Stimulated activated naive CD8-positive, alpha-beta T cell treated with anti-CD3 and anti-CD28 coated beads, Interleukin-15, Interleukin-2, amounts not matched to agents 100 U/mL and 50 U/mL, for 24 hours (primary cell): ENCODE measurements at places on chromosomes 13 and 19.

GRCh38 chr13:110236831-110237261, 70.1 kb downstream of the COL4A1 start:
- DNase-seq = no peak

- peak; percentile 4 for DNase-seq
Observed at GRCh38 chr13:26759907-26760831, at the start of gene GPR12. GPR12 (minus strand) TSS chr13:26760786; CDS start chr13:26759827, 959 bp downstream.

GRCh38 chr19:7372810-7373209, 24.1 kb downstream of the ARHGEF18 start:
- DNase-seq = no peak

DNA sequence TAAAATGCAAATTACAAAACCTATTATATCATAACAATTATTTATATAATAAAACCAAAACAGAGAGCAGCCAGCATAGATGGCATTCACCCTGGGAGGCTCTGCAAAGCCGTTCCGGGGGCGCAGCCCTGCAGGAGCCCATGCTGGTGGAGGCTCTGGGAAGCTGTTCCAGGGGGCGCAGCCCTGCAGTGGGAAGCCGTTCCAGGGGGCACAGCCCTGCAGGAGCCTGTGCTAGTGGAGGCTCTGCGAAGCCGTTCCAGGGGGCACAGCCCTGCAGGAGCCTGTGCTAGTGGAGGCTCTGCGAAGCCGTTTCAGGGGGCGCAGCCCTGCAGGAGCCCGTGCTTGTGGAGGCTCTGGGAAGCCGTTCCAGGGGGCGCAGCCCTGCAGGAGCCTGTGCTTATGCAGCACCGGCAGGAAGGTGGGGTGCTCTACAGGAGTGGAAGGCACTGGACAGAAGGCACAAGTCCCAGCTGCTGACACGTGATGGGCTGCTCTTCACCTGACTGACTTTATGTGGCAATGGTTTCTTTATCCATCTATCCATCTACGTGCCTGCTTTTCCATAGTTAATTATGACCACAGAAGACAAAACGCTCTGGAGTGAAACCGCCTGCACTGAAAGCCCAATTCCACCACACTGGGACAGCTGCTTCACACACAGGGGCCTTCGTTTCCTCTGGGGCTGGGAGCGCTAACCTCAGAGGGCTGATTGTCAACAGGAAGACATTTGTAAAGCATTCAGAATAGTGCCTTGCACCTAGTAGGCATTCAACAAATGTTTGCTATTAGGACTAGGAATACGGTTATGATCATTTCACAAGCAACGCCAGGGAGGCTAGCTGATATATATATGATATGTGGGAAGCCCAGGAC, 23.7 kb downstream of the PCID2 start:
- no peak for DNase-seq

DNA sequence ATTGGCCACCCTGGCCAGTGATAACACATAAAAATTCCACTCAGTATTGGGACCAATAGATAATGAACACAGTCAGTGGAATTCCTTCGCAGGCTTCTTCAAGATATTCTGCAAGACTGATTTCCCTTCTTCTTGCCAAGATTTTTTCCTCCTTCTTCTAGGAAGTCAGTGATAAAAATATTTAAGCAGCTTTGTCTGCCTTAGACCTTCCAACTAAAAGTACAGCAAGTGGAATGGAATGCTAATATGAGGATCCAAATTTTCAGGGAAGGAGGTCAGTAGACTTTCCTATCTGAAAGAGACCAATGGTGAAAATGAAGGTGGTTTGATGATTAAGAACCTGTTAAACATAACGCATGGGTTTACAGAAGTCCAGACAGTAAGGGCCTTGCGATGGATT, 9.6 kb downstream of the STARD13 start:
- DNase-seq = no peak

DNA sequence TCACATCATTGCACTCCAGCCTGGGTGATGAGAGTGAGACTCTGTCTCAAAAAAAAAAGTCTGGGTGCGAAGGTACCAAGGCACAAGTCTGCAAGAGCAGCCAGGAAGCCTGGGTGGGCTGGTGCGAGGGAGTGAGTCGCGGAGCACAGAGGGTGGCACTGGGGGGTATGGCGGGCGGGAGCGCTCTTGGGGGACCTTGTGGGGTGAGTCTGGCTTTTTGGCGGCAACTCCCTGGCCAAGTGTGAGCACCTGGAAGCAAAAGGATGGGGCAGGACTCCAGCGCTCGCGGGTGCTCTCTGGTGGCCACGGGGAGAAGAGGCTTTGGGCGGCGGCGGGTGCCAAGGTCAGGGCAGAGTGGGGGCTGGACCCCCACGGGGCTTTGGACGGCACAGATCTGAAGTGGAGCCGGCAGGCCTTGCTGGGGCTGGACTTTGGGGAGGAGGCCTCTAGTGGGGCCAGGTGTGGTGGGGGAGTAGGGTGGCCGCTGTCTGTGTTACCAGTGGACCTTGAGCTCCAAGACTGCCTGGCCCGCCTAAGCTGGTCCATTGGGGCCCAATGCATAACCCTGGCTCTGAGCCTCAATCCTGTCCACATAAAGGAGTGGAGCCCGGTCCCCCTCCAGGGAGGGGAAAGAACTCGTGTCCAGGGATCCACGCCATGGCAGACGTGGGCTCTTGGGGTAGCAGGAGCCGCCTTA, 1.6 kb downstream of the P2RY11 start:
- DNase-seq = peak; percentile 84

GRCh38 chr19:40889366-40889765, 7.3 kb upstream of the CYP2A7 start:
- no peak for DNase-seq

- DNase-seq = no peak
Observed at GRCh38 chr13:33284031-33284430, 1.5 kb downstream of the STARD13 start.

DNA sequence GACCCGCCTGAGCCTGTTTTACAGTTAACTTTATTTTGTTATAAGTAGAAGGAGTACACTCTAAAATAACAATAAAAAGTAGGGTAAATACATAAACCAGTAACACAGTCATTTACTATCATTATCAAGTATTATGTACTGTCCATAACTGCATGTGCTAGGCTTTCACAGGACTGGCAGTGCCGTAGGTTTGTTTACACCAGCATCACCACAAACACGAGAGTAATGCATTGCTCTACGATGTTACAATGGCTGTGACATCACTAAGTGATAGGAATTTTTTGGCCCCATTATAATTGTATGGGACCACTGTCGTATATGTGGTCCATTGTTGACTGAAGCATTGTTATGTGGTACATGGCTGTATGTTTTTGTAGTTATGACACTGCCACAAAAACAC, 41.3 kb upstream of the SLC7A9 start:
- no peak for DNase-seq

GRCh38 chr13:61470786-61471185, 55.1 kb upstream of the PCDH20 start:
- no peak for DNase-seq

DNA sequence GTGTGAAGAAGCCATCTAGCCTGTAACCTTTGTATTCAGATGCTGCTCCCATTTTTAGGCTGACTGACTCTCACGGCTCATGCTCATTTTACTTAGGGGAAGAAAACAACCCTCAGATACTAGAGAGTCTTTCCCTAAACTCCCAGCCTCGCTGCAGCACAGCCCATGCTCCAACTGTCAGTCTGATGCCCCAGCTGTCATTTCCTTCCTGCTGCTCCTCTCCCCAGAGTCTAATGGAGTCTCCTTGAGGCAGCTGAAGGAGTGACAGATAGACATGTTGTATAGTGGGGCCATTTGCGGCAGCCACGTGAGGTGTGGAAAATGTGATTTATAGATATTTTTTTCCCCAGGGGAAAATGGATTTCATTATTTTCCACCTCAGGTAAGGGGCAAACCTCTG, 59.2 kb upstream of the OLFM4 start:
- no peak for DNase-seq

DNA sequence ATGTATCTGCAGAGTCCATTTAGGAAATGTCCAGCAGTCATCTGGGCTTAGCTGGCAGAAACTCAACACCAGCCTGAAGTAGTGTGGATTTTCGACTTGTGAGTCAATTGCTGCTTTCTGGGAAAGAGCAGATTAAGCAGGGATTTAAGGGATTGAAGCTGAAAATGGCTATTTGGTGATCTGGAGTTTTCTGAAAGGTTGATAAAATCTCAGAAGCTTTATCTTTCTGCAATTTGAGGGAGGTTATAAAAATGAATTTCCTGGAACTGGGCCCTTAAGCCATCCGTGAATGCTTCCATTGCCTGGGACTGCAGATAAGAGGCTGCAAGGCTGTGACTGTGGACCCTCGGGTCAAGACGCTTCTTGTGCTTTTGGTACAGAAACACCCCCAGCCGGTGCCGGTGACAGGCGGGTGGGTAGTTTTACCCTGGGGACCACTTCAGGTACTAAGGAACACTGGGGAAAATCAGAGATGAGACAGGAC, 61.5 kb downstream of the COL4A1 start:
- DNase-seq = no peak

- no peak for DNase-seq
Observed at GRCh38 chr13:113724016-113724758, 34.8 kb upstream of the TMEM255B start.

DNA sequence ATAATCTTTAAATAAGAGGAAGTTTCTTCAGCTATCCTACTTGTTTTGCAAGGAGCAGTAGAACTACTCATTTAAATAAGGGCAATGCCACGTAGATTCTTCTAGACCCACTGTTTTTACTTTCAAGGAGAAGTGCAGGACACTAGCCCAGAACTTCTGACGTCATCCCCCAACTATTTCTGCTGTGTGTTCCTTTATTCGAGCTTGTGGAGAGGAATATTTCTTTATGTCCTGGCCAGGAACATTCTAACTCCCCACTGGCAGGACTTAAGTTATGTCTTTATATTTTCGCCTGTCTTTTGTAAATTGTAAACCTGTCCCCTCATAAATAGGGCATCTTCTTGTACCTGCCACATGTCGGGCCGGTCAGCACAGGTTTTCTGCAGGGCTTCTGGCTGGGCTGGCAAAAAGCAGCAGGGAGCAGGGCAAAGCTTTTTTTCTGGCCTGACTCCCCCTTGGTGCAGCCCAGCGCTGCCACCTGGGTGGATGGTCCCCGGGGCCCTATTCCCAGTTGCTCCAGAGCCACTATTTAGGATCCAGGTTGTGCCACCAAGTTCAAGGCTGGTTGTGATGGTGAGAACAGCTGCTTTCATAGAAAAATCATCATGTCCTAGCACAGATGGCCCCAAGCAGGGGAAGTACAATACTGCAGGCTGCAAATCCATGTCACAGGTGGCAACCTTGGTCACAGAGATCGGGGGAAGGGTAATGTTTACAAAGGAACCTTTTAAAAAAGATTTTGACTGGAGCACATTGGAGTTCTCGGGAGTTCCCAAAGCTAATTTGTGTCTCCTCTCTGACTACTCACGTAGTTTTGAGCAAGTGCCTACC, 1.8 kb downstream of the MBNL2 start:
- DNase-seq = no peak

DNA sequence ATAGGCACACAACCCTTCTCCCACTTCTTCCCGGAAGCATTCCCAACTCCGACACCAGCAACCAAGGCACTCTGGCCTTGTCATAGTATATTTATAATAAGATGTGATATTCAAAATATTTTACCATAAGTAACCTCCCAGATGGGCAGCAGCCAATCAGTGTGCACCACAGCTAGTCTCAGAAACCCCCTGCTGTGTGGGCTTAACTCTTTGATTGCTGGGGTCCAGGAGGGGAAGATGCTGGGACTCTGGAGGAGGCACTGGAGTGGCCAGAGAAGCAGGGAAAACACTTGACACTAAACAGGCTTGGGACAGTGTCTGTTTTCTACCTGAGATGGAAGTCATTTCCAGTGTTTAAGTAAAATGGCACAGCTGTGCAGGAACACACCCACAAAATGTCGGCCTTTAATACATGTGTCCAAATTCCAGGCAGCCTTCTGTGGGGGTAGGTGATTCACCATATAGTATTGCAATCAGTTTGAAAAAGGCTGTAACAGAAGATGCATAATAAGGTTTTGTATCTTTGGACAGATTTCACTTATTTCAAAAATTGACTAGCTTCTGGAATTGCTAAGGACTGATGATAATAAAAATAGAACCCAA, 100.7 kb downstream of the MBNL2 start:
- DNase-seq = no peak

DNA sequence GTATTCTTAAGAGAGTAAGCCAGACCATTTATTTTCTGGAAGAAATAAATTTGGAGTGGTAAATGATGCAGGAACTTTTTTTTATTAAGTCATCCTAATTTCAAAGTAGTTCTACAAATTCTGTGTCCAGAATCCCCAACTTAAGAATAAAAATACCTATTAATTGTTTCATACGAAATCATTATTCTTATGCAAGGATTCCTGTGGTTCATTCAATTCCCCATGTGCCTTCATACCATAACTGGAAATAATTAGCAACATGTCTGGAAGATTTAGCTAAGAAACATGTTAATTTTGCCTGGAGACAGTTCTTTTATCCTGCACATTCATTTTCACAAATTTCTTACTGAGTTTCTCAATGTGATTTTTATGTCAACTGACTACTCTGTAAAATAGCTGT, 408.6 kb downstream of the PCDH9 start:
- no peak for DNase-seq

DNA sequence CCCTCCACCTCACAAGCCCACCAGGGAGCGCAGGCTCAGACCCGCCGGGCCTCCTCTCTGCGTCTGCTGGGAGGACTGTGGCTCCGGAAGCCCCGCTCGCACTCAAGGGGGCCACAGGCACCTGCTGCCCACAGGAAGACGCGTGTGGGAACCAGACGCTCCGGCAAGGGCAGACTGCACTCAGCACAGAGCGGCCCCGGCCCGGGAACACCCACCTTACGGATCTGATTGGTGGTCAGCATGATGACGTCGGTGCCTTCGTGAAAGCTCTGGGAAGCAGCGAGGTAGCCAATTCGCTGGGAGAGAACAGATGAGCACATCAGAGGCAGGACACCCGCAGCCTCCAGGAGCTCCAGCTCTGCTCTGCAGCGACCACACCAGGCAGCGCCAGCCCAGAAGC, 14.6 kb downstream of the AP3D1 start:
- DNase-seq = no peak

- no peak for DNase-seq
Observed at GRCh38 chr13:31543190-31543589, 196.1 kb upstream of the RXFP2 start.

GRCh38 chr19:10639836-10640235, 14.3 kb upstream of the ILF3 start:
- DNase-seq = no peak

DNA sequence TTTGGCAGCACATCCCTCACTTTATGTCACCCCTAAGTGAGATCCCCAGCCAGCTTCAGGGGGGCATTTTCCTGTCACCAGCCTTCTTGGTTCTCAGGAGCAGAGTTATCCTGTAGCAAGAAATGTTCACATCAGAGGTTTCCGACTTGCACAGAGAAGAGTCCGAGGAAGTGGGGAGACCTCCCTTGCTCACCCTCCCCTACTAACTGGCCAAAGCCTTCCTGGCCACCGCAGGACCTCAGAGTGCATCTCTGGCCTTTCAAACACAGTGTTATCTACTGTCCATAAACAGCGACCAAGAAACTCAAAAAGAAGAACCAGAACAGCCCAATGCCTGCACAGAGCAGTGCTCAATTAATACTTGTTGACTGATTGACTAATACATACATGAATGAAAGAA, 134.4 kb downstream of the USP12 start:
- no peak for DNase-seq
